ENCODE measurements at places on chromosomes 2 and 18.

DNA sequence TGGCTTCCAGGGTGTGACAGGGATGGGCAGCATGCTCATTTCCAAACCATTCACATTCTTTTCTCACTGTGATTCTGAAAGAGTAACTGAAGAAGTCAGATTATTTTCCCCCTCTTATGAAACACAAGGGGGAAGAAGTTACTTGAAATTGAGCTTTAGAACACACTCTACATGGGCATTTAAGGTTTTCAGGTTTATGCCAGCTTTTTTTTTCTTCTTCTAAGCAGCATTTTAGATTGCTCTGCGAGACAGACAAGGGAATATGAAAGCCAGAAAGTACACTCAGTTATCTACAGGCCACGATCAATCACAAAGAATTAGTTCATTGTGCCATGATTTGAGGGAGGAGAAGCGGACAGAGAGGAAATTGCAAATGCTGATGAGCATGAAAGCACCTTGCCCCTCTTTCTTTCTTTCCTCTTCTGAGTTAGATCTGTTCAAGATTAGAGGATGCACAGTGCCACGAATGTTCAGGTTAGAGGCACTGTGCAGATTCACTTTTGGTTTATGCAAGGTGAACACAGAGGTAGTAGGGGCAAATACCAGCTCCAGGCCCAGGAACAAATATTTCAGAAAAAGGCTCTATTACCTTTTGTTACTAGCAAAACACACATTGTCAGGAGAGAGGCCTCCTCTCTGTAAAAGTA lies 49.2 kb downstream of the CXCR4 start:
- no peak for DNase-seq

DNA sequence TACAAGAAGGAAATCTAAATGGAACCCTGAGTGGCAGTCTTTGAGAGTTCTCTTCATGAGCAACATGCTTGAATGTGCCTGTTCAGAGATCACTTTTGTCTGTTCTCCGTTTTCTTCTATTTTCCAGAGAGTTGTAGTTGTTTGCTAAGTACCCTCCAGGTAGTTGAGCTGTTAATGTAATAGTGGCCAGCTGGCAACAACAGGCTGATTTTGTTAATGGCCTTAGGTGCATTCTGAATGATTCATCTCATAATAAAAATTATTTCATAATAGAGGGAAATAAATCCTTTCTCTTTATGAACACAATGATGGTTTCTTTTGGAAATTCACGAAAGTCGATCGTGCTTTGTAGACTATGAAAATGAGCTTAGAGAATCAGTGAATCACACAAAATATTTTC lies 136.8 kb downstream of the LRP1B start:
- DNase-seq = no peak

- no peak for DNase-seq
Measured at GRCh38 chr2:6911721-6912120, 5.5 kb upstream of the RNF144A start.

DNA sequence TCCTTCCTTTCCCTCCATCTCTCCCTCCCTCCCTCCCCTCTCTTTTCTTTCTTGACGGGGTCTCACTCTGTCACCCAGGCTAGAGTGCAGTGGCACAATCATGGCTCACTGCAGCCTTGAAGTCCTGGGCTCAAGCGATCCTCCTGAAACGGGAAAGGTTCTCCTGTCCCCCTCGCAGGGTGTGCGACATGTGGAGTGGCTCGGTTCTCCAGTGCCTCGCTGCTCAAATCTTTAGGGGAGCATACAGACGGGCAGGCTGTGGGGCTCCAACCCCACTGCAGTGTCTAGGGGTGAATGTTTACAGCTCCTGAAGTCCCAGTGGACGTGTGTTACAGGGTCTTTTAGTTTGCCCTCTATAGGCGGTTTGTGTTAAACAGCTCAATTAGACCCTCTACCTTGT lies 74.0 kb downstream of the MEX3C start:
- no peak for DNase-seq

DNA sequence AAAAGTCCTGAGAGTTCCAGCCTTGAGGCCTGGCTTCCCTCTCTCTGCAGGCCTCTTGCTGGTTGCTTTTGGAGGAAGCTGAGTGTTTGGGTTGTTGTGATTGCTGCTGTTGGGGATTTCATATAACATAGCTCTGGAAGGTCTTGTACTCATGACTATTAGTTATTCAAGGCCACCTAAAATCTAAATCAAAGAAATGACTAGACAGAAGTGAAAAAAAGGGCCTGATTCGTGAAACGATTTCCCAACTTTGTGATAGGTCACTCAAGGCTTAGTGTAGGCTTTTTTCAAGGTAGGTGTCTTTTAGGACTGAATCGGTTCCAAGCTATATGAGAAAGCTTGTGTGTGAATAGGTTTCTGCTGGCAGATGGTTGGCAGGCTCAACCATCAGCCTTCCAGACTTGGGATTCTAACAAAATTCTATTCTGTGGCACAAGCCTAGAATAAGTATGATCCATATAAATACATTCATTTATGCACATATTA lies 164.4 kb downstream of the FMNL2 start:
- DNase-seq = no peak

GRCh38 chr2:113248997-113249770 lies 29.5 kb downstream of the PAX8 start:
- peak; percentile 84 for DNase-seq

- no peak for DNase-seq
Measured at GRCh38 chr2:37800176-37800858, 124.8 kb upstream of the RMDN2 start.

DNA sequence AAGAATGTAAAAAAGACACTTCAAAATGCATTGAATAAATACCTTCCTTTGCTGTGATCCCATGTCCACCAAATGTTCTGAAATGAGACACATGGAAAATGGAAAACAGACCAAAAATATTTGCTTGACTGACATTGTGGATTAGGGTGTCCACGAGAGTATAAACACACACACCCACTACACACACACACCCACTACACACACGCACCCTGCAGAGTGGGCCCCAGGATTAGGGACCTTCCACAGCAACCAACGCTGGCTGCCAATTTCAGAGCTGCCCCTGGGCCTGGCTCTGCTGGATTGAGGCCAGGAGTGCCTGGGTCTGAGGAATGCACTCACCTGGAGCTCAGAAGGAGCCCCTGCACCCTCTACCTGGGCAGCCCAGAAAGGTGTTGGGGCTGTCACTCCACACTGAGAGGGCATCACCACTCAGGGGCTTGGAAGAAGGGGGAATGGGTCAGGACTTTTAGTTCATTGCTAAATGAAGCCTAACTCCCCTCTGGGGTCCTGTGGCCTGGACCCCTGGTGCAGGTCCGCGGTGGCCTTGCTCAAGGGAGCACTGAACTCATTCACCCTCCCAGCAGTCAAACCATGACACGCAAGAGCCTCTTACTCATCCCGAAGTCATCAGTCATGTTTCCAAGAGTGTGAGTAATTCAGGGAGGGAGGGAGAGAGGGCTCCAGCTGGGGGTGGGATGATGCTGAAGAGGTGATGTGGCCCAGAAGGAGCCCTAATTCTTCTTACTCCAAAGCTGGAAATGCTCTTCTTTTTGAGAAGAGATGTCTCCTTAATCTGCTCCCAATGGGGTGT lies 50.2 kb upstream of the PLB1 start:
- peak; percentile 74 for DNase-seq

DNA sequence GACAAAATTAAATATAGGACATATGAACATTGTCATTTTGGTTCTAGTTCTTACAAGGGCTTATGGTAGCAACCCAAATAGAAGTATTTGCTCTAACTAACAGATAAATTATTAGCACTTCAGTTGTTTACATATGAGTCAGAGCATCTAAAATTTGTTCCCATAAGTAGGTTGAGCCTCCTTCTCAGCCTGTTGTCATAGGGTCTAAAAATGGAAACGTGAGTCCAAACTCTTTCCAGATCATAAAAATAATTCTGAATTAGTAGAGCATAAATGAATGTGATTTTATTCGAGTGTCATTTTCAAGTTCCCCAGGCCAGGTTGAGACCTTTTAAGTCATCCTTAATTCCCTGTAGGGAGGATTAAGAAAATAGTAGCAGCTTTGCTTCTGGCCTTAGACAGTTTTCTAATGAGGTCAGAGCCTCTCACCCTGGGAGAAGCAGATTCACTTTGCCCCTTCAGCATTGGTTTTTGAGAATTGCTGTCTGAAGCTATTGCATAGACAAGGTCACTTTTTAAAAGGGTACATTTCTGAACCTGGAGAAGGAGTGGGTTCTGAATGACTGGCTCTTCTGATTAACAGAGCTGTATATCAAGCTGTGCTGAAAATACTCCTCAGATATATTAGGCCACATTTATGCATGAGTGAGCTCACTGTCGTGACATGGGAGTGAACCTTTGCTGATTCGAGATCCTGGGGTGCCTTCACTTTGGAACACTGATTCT lies 164.3 kb downstream of the NEDD4L start:
- no peak for DNase-seq

DNA sequence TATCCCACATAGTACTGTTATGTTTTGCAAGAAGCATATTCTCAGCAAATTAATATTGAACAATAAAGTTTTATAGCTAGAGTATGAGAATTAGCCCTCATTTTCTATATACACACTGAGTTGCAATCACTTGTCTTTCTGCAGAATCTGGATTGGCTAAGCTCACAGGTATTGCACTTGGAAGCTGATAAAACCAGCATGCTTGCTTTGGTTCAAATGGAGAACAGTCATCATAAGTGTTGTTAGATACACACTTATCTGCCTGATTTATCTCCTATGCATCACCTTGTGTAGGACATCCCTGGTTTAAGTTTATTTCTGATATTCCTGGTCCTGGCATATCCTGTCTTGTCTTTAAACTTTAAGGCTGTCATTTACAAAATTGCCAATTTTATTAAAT lies 38.0 kb upstream of the CYP20A1 start:
- no peak for DNase-seq

DNA sequence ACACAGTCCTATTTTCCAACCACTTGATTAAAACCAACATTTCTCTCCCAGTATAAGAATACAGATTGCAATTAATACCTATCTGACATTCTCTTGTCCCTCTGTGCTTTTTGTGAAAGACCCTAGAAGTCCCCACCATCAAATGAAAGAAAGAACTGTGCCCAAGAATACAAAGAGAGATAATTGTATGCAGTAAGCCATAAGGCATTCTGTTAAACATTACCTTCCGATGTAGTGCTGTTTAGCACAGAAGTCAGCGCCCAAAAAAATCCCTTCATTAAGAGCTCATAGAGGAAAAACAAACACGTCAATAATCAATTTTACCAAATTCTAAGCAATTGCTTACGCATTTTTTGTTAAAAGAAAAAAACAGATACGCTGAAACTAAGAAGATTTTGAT lies 41.1 kb downstream of the ZNF516 start:
- no peak for DNase-seq

- DNase-seq = no peak
Measured at GRCh38 chr2:111660811-111661210, 223.2 kb downstream of the ANAPC1 start.

DNA sequence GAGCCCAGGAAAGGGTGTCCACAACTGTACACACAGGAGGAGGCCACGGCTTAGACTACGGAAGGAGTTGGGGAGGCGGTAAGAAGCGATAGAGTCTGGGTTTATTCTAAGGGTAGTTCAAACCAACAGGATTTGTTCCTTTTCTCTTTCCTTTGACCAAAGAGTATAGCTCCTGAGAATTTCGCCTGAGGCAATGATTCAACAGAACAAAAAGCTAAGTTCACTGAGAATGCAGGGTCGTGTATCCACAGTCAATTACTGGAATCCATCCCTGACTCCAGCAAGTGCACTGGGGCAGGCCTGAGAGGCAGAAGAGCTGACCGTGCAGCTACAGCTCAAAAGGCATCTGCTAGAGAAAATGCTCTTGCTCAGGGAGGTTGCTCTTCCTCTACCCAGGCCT lies 140.9 kb downstream of the TFCP2L1 start:
- no peak for DNase-seq

DNA sequence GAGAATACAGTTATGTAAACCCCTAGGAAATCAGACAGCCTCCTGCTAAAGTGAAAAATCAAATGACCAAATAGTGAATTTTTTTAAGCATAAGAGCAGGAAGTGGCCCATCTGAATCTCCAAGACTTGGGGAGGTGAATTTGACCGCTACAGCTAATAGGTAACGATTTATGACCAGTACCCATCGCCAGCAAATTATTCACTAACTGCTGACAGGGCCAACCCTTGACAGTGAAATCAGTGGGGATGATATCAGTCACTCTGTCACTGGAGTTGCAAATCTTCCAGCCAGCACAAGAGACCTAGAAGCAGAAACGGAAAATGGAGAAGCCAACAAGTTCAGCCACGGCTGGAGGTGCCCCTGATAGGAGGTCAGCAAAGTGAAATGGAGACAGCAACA lies 164.3 kb upstream of the PIK3C3 start:
- no peak for DNase-seq

DNA sequence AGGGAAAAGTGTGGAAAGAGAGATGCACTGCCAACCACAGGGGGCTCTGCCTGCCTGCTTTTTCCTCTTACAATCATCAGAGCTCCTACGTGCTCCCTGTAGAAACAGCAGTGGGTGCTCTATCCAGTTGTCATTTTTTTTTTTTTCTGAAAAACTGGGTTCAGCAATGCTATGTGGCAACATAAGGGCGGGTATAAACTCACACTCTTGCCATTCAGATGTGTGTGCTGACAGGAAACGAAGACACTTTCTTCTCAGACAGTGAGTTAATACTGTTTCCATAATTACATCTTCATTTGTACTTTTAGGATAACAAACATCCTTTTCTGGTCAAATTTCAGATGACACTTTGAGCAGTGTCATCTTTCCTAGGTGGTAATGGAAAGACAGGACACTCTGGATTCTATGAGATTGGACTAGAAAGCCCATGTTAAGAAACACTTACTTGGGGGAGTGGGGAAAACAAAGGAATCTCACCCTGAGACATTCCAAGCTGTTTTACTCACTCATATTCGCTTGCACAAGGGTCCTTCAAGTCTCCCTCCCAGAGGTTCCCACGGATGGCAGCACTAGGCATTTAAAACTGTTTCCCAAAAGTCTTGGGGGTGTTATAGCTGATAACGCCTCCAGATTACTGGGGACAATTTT lies 41.3 kb downstream of the CCDC93 start:
- DNase-seq = no peak

DNA sequence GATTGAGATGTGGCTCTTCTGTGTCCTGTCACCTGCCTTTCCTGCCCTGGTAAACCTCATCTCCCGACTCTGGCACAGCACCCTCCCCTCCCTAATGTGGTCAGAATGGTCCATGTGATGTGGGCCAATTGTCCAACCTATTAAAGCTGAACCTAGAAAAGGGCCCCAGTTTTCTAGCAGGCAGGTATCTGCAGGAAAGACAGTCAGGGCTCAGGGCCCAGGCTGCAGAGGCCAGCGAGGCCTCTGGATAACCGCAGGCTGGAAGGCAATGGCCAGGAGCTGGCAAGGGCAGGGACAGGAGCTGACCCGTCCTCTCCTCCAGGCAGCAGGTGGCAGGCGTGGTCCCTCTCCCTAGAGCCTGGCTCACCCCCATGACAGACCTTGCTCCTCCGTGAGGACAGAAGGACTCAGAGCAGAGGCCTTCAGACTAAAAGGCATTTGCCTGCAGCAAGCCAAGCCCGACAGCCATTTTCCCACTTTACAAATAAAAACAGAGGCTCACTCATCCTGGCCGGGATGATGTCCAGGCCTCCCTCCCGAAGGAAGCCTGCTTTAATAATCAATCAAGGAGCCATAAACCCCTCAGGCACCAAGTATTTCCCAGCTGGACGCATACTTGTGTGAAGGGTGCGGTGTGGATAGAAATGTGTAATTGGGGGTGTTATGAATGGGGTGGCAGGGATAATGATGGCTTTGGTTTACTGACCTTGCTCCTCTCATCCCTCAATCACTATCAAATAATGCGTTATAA lies 107.1 kb downstream of the TWIST2 start:
- no peak for DNase-seq

- DNase-seq = no peak
Measured at GRCh38 chr2:172109988-172110811, 7.5 kb upstream of the DLX2 start.

GRCh38 chr2:23524261-23524706 lies 139.3 kb downstream of the KLHL29 start:
- DNase-seq = no peak

Data from stimulated activated CD8-positive, alpha-beta memory T cell treated with anti-CD3 and anti-CD28 coated beads, Interleukin-4, amount 100 ng/mL, for 48 hours (primary cell).